NCI-H2227 treated with DMSO at 0.1 percent for 48 hours (cell line): ENCODE measurements at places on chromosomes 3 and 15.

DNA sequence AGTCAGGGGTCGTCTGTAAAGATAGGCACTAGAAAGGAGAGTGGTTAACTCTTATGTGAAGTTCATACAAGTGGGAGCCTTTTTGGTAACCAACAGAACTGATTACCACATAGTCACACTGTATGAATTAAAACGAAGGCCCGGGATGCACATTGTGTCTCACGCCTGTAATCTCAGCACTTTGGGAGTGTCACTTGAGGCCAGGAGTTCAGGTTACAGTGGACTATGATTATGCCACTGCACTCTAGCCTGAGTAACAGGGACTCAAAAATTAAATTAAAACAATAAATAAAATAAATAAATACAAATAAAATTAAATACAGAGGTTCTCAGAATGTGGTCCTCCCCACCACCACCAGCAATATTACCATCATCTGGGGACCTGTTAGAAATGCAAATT is 467 bp downstream of the DNAAF4 start:
- no peak for DNase-seq

- DNase-seq = no peak
These were observed 72.0 kb upstream of the P3H2 start for GRCh38 chr3:190192739-190193138.

- DNase-seq = peak; percentile 26
These were observed 1.4 kb downstream of the FYTTD1 start for GRCh38 chr3:197750858-197751737.

DNA sequence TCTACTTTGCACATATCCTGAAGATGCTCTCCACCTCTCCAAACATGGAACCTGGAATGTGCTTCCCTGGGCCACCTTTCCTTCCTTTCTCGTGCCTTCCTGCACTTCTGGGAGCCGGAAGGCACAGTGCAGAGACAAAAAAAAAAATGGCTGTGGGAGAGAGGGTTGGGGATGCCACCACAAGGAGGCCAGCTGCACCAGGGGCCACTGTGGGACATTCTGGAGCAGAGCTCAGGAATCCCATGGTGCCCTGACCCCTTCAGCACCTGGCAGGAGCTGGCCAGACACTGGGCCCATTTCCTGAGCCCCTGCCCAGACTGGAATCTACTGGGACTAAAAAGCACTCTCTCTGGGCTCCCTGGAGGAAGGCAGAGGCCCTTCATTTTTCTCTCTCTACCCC is 7.9 kb upstream of the BCL2L10 start:
- no peak for DNase-seq

DNA sequence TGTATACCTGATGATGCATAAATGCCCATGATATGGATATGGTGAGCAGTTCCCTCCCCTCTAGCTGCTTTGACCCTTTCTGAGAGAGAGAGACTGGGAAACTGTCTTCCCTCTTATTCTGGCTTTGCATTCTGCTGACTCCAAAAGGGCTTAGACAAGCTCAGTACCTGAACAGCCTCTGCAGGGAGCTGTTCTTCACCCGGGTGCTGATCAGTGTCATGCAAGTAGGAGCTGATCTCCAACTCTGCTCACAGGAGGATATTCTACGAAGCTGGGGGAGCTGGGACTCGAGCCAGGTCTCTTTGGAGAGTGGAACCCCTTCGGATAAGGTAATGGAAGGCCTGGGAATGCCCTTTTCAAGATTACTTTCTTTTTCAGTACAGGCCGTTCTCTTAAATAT is 237.1 kb downstream of the RYR3 start:
- DNase-seq = no peak

- DNase-seq = no peak
These were observed 39.2 kb upstream of the NMNAT3 start for GRCh38 chr3:139716908-139717485.

- no peak for DNase-seq
These were observed 128.3 kb upstream of the BHLHE40 start for GRCh38 chr3:4850928-4851265.

DNA sequence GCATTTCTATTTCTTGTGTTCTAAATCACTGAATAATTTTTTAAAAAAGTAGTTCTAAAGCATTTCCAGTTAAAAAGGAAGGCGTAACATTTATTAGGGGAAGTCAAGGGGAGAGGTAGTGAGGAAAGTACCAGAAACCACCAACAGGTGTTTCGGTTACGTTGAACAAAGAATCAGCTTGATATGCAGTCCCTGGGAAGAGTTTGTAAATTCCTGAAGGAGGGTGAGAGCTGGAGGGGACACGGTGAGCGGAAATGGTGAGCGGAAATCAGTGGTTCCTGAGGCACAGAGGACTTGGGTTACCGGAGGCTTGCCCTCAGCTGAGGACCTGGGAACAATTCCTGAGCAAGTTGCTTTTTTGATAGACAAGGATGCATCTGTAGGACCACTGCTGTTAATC is 17.8 kb downstream of the MAP2K1 start:
- no peak for DNase-seq

- DNase-seq = no peak
These were observed 210.7 kb upstream of the RGMA start for GRCh38 chr15:93299675-93300074.

- DNase-seq = no peak
These were observed 524.7 kb upstream of the MCTP2 start for GRCh38 chr15:93706495-93707292.

GRCh38 chr15:66942649-66943390 is 122.6 kb upstream of the SMAD3 start:
- DNase-seq = no peak

GRCh38 chr3:160927620-160928019 is 171.6 kb downstream of the PPM1L start:
- DNase-seq = no peak

GRCh38 chr15:75648156-75649000 is 666 bp downstream of the SNX33 start:
- no peak for DNase-seq

DNA sequence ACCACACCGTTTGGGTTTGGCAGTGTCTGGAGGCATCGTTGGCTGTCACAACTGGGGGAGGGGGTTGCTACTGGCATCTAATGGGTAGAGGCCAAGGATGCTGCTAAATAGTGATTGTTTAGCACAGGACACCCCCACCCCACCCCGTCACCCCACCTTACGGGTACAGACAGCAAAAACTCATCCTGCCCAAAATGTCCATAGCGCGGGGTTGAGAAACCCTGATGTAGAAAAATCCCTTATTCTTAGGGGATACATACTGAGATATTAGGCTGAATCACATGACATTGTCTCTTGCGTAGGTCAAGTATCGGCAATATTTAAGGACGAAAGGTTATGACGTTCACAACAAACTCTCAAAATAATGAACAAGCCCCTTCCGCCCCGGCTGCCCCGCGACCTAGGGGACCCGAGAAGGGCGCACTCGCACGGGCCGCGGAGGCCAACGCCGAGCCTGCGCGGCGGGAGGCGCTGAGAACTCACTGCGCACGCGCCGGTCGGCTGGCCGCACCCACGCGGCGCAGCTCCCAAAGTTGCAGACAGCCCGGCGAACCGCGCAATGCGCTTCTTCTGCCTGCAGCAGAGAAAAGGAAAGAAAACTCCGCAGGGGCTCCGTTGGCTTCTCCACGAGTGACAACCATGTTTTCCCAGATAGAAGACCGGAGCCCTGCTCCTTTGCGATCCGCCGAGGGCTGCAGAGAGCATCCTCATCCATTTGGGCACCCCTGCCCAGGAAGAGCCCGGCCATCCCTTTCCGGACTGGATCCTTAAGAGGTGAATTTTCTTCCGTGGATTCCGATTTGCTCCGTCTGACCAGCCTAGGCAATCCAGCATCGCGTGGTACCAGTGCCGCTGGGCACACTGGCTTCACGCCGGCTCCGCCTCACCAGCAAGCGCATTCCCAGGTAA is 136.8 kb upstream of the CCDC54 start:
- DNase-seq = peak; percentile 1

DNA sequence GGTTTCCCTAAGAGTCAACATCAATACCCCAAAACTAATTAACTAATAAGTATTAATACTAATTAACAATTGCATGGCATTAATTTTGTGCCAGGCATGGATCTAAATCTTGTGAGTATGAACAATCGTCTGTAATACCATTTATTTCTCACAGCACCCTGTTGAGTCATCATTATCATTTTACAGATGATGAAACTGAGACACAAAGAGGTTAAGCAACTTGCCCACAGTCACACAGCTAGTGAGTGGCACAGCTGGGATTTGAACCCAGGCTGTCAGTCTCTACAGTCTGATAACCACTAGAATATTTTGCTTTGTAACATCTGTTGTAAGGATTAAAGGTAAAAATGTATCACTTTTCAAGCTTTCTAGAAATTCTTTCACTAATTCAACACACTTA is 423.4 kb upstream of the WNT5A start:
- no peak for DNase-seq

DNA sequence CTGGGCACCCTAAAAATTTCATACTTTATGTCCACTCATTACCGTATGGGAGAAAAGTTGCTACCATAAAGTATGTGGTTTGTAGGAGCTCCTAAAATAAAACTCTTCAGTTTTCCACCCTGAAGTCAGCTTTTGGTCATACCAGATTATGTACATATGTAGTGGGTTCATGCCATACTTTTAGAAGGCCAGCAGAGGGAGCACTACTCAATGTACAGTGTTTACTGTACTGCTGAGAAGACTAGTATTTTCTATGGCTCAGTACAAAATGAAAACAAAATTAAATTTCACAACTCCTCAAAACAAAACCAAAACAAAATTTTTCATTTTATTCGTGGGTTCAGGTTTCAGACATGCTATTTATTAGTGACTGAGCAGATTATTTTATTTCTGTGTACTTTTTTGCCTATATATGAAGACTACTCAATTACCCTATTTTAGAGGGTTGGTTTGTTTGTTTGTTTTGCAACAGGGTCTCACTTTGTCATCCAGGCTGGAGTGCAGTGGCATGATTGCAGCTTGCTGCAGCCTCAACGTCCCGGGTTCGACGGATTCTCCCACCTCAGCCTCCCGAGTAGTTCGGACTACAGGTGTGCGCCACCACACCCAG is 24.3 kb downstream of the NXPE3 start:
- DNase-seq = peak; percentile 67

DNA sequence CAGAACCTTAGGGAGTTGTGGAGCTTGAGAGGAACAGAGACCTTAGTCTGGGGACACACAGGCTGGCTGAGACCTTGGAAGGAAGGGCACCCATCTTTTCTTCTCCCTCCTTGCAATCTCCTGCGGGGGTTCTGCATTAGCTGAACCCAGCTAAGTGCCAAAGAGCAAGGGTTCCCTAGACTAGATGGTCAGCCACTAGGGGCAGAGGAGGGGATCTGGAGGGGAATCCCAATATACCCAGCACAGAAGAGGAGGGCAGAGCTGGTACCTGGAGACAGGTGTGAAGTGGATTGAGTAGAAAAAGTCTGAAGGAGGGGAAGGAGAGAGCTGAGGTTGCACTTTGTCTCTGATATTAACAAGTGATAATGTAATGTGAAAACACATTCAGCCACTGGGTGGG is 212.8 kb downstream of the ADAMTS9 start:
- no peak for DNase-seq

GRCh38 chr3:134710313-134710680 is 59.5 kb upstream of the KY start:
- no peak for DNase-seq

GRCh38 chr3:4994823-4995499 is 15.7 kb downstream of the BHLHE40 start:
- DNase-seq = no peak

- no peak for DNase-seq
These were observed 127.5 kb downstream of the CLSTN2 start for GRCh38 chr3:140062461-140062860.

GRCh38 chr15:33384307-33384706 is 73.5 kb downstream of the RYR3 start:
- no peak for DNase-seq

GRCh38 chr15:60584355-60584998 is 105.5 kb upstream of the ICE2 start:
- DNase-seq = no peak

DNA sequence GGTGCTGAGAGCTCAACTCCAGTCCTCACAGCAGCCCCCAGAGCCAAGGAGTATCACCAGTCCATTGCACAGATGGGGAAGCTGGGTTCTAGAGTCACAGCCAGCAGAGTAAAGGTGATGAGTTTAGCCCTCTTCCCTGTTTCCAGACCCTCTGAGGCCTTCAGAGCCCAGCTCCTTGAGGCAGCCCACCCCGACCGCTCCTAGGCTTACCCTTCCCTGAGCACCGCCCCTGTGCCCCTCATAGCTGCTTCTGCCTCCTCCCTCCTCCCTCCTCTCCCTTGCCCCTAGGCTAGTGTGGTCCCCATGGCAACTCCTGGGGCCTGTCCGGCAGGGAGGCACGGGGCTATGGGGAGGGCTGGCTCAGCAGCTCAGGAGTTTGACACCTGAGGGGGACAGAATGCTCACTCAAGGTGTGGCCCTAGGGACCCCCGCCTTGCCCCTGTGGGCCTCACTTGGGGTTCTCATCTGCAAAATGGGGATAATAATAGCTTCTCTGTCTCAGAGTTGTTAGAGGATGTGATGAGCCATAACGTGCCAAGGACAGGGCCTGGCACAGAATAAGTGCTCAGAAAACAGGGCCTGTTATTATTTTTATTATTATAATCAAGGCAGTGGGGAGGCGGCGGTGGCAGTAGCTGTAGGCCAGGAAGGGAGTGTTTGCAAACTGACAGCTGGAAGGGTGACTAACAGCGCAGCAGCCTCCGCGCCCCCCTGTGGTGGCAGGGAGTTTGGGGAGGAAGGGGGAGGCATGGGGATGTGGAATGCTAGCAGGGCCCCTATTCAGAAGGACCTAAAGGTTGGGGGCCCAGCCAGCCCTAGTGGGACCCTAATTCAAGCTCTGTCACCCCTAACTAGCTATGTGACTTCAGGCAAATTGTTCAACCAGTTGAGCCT is 11.5 kb downstream of the CSK start:
- no peak for DNase-seq

GRCh38 chr3:142896201-142896755 is 7.4 kb upstream of the PCOLCE2 start:
- no peak for DNase-seq

- no peak for DNase-seq
These were observed 87.1 kb downstream of the DNAJB8 start for GRCh38 chr3:128379367-128380160.

DNA sequence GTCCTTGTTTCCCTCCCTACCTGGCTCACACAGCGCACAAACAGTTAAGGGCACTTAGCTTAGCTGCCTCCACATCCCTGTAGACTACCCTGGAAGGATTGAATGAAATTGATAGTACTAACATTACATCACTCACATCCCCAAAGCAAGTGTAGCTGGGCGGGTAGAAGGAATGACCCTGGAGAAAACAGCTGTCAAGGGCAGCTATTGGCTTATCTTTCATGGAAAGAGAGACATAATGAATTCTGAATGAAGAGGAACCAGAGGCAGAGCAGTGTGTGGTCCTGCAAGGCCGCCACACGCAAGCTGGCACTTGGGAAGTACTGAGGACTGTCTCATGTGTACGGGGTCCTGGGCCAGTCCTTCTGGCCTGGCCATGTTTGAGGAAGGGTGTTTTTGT is 369.6 kb upstream of the RGMA start:
- DNase-seq = no peak

DNA sequence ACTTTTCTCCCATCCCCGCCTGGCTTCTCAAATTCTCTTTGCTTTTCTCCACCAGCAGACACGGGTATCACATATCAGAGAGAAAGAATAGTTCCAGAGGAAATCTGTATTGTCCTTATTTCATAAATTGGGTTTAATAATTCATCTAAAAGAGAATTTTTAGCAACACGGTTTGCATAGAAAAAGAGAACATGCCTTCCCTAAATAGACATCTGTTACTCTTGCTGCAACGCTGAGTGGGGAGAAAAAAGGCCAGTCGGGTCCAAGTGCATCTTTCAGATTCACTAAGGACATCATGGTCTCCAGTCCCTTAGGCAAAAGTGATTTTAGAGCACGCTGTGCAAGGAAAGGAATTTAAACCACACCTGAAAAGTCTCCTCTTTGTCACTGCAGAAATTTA is 201.3 kb downstream of the ABHD5 start:
- DNase-seq = no peak
